ENCODE measurements at places on chromosomes 2 and 18. TPM values are rescaled to one million over a fixed set of nuclear protein-coding genes. Genes with fewer than 3 reads are reported as not detected.

Gene TEKT4
- not detected for polyA plus RNA-seq

Gene MCEE
- 82.9 TPM for polyA plus RNA-seq

Gene OTOF
- polyA plus RNA-seq, result not detected

Gene LOXHD1
- not detected for polyA plus RNA-seq

Gene NCKAP5
- polyA plus RNA-seq, result 3.3 TPM

Gene CHRNG
- not detected for polyA plus RNA-seq

Gene ADNP2
- polyA plus RNA-seq, result 9.1 TPM

Gene NR4A2
- 7.2 TPM for polyA plus RNA-seq

Gene AQP4
- polyA plus RNA-seq, result 71.7 TPM
